Neural crest cell (in vitro differentiated cells): ENCODE measurements at places on chromosomes 6 and 20. TPM values are rescaled to one million over a fixed set of nuclear protein-coding genes. Genes with fewer than 3 reads are reported as not detected.

- H3K4me1 ChIP-seq, result peaks cover 11% of the 10 kb centered on the region
- peaks cover 3% of the 10 kb centered on the region for H3K36me3 ChIP-seq
- DNase-seq, result no peak
- H3K4me3 ChIP-seq, result no peak overlapping the region
- no peaks in the 10 kb centered on the region for H3K27me3 ChIP-seq
Measured at GRCh38 chr6:20572288-20572687, 38.0 kb downstream of the CDKAL1 start.

- no peak for DNase-seq
- H3K4me3 ChIP-seq, result no peak overlapping the region
- H3K27ac ChIP-seq, result no peak overlapping the region
- H3K27me3 ChIP-seq, result peaks cover 100% of the 10 kb centered on the region
- peaks cover 2% of the 10 kb centered on the region for H3K36me3 ChIP-seq
- peaks cover 45% of the 10 kb centered on the region for H3K4me1 ChIP-seq
Measured at GRCh38 chr20:38724626-38725147, 401 bp downstream of the SLC32A1 start.

- H3K36me3 ChIP-seq, result no peaks in the 10 kb centered on the region
- no peak overlapping the region for H3K27ac ChIP-seq
- H3K4me3 ChIP-seq, result no peak overlapping the region
- peaks cover 3% of the 10 kb centered on the region for H3K27me3 ChIP-seq
- H3K4me1 ChIP-seq, result peaks cover 6% of the 10 kb centered on the region
Measured at GRCh38 chr6:16511723-16512489, 249.4 kb downstream of the ATXN1 start.

- peaks cover 8% of the 10 kb centered on the region for H3K27me3 ChIP-seq
- no peaks in the 10 kb centered on the region for H3K4me1 ChIP-seq
- no peak for DNase-seq
- H3K36me3 ChIP-seq, result no peaks in the 10 kb centered on the region
- no peak overlapping the region for H3K27ac ChIP-seq
Measured at GRCh38 chr6:115618256-115618655, 442.4 kb downstream of the FRK start.

The VSTM2L gene
- 7.3 and 9.3 TPM in 2 replicates for total RNA-seq

The VEGFA gene
- 31.2 TPM in 2 replicates for total RNA-seq

The RIPOR2 gene
- total RNA-seq, result 2.9 and 3.5 TPM in 2 replicates

The PEX6 gene
- 21.7 and 22.5 TPM in 2 replicates for total RNA-seq
